ENCODE measurements at places on chromosomes 5 and 9. TPM values are rescaled to one million over a fixed set of nuclear protein-coding genes. Genes with fewer than 3 reads are reported as not detected.

FOXD1 gene
- 35.0 TPM for polyA plus RNA-seq

CDC20B gene
- not detected for polyA plus RNA-seq

DOCK2 gene
- 0.91 TPM for polyA plus RNA-seq

FOCAD gene
- 9.1 TPM for polyA plus RNA-seq

PCDHA1 gene
- not detected for polyA plus RNA-seq

VCP gene
- 255 TPM for polyA plus RNA-seq

FAM163B gene
- polyA plus RNA-seq = not detected

FAM221B gene
- polyA plus RNA-seq = not detected

C5orf52 gene
- not detected for polyA plus RNA-seq

GRIA1 gene
- 0.09 TPM for polyA plus RNA-seq

PLEKHG4B gene
- not detected for polyA plus RNA-seq

TERT gene
- not detected for polyA plus RNA-seq

IRX1 gene
- 11.8 TPM for polyA plus RNA-seq

MEIKIN gene
- not detected for polyA plus RNA-seq

FPGS gene
- polyA plus RNA-seq = 83.5 TPM

BTNL8 gene
- polyA plus RNA-seq = not detected

SYNPO gene
- 6.9 TPM for polyA plus RNA-seq

KIF20A gene
- polyA plus RNA-seq = 34.4 TPM

PLPPR1 gene
- polyA plus RNA-seq = not detected

PGM5 gene
- polyA plus RNA-seq = not detected

LCN2 gene
- 4.0 TPM for polyA plus RNA-seq

TMOD1 gene
- not detected for polyA plus RNA-seq

WDR38 gene
- not detected for polyA plus RNA-seq

WHRN gene
- polyA plus RNA-seq = 2.0 TPM

PPP3R2 gene
- polyA plus RNA-seq = not detected

AKNA gene
- polyA plus RNA-seq = 4.0 TPM

ARID3C gene
- polyA plus RNA-seq = 0.07 TPM

MARCOL gene
- polyA plus RNA-seq = not detected

IL3 gene
- polyA plus RNA-seq = not detected
